CD4-positive, alpha-beta T cell treated with Interleukin-21 for 1 hour (primary cell): ENCODE measurements at places on chromosomes 5 and 9.

DNA sequence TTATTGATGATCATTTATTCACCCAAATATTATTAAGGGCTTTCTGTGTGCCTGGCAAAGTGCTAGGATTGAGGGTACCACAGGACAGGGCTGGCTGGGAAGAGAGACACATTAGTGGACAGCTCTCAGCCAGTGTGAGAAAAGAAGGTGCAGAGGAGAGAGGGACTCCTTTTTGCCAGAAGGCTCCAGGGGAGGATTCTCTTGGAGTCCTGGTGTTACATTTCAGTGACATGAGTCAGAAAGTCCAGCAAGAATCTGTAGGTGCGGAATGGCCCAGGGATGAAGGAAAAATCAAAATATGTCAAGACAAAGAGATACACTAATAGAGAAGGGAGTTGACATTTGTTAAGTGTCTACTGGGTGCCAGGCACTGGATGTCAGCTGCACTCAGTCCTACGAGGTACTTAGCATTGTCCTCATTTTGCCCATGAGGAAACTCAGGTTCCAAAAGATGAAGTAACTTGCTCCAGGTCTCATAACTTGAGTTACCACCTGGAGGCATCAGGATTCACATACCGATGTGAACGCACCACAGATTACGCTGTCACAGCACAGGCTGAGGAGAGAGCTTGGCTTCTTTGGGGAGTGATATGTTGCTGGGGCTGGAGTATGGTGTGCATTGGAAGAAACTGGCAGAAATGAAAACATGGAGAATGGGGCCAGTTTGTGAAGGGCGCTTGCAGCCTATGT lies 60.5 kb downstream of the RASGRF2 start:
- DNase-seq, result no peak

DNA sequence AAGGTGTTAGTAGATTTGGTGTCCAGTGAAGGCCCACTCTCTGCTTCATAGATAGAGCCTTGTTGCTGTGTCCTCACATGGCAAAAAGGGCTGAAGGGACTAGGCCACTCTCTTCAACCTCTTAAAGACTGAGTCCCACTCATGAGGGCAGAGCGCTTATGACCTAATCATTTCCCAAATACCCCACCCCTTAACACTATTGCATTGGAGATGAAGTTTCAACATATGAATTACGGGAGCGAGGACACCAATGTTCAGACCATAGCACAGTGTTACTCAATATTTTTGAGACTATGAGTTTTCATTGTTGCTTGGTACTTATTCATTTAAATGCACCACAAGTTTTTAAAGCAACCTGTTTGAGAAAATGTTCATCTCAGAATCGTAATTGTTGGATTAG lies 8.8 kb upstream of the OTULINL start:
- DNase-seq, result no peak

- no peak for DNase-seq
Measured at GRCh38 chr9:99601571-99602111, 220.0 kb upstream of the NR4A3 start.

- DNase-seq, result no peak
Measured at GRCh38 chr9:20610591-20610990, 11.7 kb downstream of the MLLT3 start.

DNA sequence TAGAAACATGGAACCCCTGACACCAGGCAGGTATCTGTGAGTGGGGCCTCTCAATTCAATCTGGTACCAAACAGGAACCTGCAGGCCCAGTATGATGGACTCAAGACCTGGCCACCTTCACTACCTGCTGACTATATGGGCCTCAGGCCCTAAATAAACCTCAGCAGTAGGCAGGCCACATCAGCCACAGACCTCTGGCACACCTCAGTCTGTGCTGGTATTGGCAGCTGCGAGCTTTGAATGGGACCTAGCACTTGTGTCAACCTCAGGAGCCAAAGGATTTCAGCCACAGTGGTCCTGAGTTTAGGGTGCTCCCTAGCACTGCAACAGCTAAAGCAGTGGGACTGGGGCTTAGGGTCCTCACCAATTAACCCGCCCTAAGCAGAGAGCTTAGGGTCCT lies 325.5 kb downstream of the ZNF608 start:
- no peak for DNase-seq

DNA sequence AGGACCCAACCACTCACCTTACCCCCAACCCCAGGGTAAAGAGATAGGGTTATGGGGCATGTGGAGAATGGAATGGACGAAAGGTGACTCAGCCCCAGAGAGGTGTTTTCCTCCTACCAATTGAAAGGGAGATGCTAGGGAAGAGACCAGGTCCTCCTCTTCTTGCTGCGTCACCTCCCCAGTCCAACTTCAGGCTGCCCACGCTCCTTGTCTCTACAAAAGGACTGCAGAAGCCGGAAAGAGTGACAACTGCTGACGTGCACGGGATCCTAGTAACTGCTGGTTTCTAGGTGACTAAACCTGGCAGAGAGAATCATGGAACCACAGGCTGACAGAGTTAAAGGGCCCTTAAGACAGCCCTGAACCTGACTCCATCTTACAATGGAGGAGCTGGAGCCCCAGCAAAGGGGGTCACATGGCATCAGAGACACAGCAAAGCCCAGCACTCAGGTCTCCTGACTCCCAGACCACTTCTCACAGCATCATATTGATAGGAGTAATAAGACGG lies 2.2 kb downstream of the GPX3 start:
- DNase-seq, result no peak
